Activated T-helper 1 cell treated with anti-CD3 and anti-CD28 coated beads, Interleukin-12 subunit alpha, Interleukin-12 subunit beta, Interleukin-2, Interleukin-4 antibody, amounts not matched to agents 30 ng/mL and 10 ng/mL and 1 ng/mL, durations not matched to agents 14 hours and 24 hours and 36 hours (primary cell): ENCODE measurements at places on chromosomes 2 and 18. TPM values are rescaled to one million over a fixed set of nuclear protein-coding genes. Genes with fewer than 3 reads are reported as not detected.

The SERPINB11 gene
- not detected in 2 replicates for total RNA-seq

The BMPR2 gene
- 5.5 and 6.1 TPM in 2 replicates for total RNA-seq

DNA sequence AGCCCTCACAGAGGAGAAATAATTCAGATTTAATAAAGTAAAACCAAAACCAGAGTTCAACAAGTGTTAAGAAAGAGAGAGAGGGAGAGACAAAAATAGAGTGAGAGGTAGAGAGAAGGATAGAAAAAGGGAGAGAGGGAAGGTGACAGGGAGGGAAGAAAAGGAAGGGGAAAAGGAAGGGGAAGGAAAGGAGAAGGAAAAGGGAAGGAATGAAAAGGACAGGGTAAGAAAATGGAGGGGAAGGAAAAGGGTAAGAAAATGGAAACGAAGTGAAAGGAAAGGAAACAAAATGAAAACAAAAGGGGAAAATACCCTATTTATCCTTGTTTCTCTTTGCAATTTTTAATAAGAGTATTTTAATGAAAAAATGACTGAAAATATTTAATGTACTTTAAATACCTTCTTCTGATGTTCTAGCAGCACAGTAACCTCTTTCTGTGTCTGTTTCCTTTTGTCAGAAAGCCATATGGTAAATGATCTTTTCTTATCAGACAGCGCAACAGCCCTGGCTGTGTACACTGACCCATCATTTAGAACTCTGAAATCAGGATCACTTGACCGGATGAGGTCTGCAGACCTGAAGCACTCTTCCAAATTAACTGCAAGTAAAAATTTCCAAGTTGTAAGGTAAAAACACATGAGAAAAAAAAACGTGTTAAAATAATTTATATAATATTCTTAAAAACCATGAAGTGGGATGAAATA lies 11.8 kb downstream of the DSC3 start:
- no peaks in the 10 kb centered on the region for H3K27me3 ChIP-seq
- no peak for DNase-seq
- no peak overlapping the region for H3K4me3 ChIP-seq
- H3K36me3 ChIP-seq, result no peaks in the 10 kb centered on the region
- H3K4me1 ChIP-seq, result no peaks in the 10 kb centered on the region
- H3K27ac ChIP-seq, result no peak overlapping the region

DNA sequence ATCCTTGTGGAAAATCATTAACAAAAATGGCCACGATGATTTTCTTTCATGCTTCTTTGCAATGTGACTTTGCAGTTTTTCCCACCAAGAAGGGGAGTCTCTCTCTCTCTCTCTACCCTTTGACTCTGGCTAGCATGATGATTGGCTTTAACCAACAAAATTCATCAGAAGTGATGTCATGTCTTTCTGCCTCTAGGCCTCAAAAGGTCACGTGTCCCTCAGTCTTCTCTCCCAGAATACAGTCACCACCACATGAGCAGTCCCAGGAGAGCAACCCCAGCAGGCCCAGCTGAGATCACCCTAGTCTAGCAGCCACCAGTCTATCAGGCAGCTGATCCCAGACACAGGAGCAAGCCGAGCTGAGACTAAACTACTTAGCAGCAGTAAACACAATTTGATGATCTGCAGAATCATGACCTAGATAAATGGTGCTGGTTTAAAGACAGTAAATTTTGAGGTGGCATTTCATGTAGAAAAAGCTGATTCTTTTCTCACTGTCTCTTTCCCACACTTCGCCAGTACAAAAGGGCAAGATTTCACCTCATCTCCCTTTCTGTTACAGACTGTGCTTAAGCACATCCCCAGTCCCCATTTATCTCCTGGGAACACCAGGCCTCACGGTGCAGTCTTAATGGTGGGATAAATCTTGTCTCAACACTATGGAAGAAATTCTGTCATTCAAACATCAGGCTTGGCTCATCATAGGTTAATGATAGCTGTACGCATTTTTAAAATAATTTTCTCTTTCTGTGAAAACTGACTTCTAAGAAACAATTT lies 132.7 kb downstream of the SCG2 start:
- H3K4me1 ChIP-seq, result no peaks in the 10 kb centered on the region
- no peak overlapping the region for H3K27ac ChIP-seq
- no peak for DNase-seq
- H3K36me3 ChIP-seq, result no peaks in the 10 kb centered on the region

The TUBB6 gene
- 29.0 and 32.1 TPM in 2 replicates for total RNA-seq

DNA sequence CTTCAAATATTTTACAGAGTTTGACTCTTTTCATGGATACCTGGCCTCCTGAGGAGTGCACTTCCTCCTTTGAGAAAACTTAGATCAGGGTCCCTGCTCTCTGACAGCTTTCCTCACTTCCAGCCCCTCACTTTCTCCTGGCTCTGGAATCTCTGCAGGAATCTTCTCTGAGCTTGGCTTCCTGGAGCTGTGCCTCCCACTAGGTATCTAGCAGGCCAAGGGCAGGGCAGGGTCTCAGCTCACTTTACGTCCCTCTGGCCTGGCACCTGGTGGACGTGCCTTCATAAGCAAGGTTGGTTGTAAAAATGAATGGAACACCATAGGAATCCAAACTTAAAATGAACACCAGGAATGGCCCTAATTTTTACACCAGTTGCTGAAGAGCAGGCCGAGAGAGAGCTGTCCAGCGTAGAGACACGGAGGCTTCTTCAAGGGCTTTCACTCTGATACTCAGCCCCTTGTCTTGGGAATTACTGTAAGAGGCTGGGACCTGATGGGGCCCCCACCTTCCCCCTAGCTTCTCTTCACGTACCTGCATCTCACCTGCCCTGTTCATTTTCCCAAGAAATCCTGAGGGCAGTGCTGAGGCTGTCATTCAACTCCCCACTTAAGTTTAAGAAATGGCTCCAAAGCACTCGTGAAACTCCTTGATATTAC lies 426.9 kb upstream of the ID2 start:
- peaks cover 15% of the 10 kb centered on the region for H3K27me3 ChIP-seq
- H3K4me1 ChIP-seq, result peaks cover 21% of the 10 kb centered on the region
- peaks cover 3% of the 10 kb centered on the region for H3K36me3 ChIP-seq
- no peak overlapping the region for H3K27ac ChIP-seq

DNA sequence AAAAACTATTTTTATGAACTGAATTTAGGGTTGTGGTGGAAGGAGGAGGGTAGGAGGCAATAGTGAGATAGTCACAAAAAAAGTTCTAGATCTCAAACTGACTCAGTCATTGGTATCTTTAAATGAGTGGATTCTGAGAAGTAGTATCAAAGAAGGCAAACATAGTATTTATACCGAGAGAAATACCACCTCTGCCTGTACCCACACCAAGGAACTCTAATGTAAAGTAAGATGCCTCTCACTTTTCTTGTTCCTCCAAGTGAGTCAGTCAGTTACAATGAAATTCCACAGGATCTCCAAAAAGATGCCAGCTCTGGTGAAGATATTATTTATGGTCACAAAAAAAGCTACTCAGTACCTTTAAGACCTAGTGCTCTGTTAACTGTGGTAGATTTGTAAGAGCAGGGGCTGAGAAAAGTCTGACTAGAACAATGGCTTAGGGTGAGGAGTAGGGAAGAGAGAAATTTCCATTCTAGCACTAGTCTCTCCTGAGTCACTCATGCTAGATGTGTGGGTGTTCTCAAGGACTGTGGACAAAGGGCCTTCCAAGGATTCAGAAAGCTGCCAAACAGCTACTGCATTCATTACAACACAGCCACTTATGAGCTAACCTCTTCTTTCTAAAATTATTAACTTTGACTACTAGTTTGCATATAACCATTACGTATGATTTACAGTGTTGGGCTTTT lies 36.3 kb downstream of the YWHAQ start:
- peaks cover 51% of the 10 kb centered on the region for H3K36me3 ChIP-seq
- no peaks in the 10 kb centered on the region for H3K27me3 ChIP-seq
- H3K27ac ChIP-seq, result peak overlapping the region; percentile 85
- H3K4me3 ChIP-seq, result peak overlapping the region; percentile 28
- no peak for DNase-seq
- peaks cover 71% of the 10 kb centered on the region for H3K4me1 ChIP-seq

- peaks cover 1% of the 10 kb centered on the region for H3K27me3 ChIP-seq
- no peak overlapping the region for H3K4me3 ChIP-seq
- no peaks in the 10 kb centered on the region for H3K36me3 ChIP-seq
Observed at GRCh38 chr2:26946841-26947784, 23.3 kb upstream of the MAPRE3 start.

The TMEM37 gene
- total RNA-seq, result not detected in 2 replicates

The BOLL gene
- 0.51 TPM in 1 of 2 replicates, not detected in the other for total RNA-seq

The REG3A gene
- total RNA-seq, result not detected in 2 replicates

- peak overlapping the region; percentile 72 for H3K4me3 ChIP-seq
- no peaks in the 10 kb centered on the region for H3K36me3 ChIP-seq
- H3K27ac ChIP-seq, result peak overlapping the region; percentile 83
Observed at GRCh38 chr2:241965931-241966412, 96.4 kb downstream of the RTP5 start.

DNA sequence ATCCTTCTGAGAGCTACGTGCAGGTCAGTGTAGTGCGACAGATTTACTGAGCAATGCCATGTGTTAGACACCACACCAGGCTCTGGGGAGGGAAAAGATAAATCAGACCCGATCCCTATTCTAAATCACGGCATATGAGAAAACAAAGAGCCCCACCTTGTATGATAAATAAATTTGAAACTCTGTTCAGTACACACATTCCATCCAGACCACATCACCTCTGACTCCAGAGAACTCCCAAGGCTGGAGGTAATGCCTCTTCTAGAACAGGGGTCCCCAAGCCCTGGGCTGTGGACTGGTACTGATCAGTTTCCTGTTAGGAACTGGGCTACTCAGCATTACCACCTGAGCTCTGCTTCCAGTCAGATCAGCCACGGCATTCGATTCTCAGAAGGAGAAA lies 77.3 kb downstream of the QPCT start:
- peaks cover 2% of the 10 kb centered on the region for H3K27me3 ChIP-seq
- H3K4me3 ChIP-seq, result no peak overlapping the region
- H3K4me1 ChIP-seq, result no peaks in the 10 kb centered on the region
- no peaks in the 10 kb centered on the region for H3K36me3 ChIP-seq
- no peak overlapping the region for H3K27ac ChIP-seq

- H3K36me3 ChIP-seq, result no peaks in the 10 kb centered on the region
- H3K27me3 ChIP-seq, result no peaks in the 10 kb centered on the region
- H3K27ac ChIP-seq, result no peak overlapping the region
Observed at GRCh38 chr2:40740419-40740818, 288.5 kb upstream of the SLC8A1 start.

- H3K36me3 ChIP-seq, result peaks cover 27% of the 10 kb centered on the region
- peaks cover 4% of the 10 kb centered on the region for H3K4me1 ChIP-seq
- H3K27me3 ChIP-seq, result no peaks in the 10 kb centered on the region
- no peak for DNase-seq
- H3K27ac ChIP-seq, result no peak overlapping the region
- H3K4me3 ChIP-seq, result no peak overlapping the region
Observed at GRCh38 chr18:80046011-80046410, 11.8 kb downstream of the RBFA start.

DNA sequence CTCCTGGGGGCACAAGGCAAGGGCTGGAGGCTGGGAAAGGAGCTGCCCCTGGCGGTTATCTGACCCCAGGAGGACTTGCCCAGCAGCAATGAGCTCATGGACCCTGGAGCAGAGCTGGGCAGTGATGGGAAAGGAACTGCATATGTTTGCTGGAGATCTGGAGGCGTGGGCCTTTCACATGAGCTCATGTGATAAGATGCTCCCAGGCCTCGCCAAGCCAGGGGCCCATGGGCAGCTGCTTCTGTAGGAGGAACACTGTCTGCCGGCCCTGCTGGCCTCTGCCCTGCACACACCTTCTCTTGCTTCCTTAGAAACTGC lies 9.0 kb upstream of the NPPC start:
- peaks cover 6% of the 10 kb centered on the region for H3K27me3 ChIP-seq
- no peak for DNase-seq
- no peaks in the 10 kb centered on the region for H3K4me1 ChIP-seq
- H3K27ac ChIP-seq, result no peak overlapping the region
- no peak overlapping the region for H3K4me3 ChIP-seq
- no peaks in the 10 kb centered on the region for H3K36me3 ChIP-seq

DNA sequence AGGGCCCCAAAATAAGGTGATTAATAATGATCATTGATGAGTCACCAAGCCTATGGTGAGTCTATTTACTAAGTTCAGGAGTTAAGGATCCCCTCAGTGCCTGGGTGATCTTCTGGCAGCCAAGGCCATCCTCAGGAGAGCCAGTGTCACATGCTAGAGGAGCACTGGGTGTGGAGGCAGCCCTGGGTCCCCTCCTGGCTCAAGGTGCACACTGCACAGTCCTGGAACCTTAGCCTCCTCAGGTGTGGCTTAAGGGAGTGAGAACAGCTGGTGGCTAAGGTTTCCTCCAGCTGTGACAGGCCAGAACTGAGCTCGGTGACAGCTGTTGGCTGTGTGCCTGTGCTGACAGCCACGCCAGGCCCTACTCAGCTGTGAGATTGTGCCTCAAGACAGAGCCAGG lies 52.1 kb upstream of the ACAA2 start:
- peaks cover 7% of the 10 kb centered on the region for H3K27me3 ChIP-seq
- no peaks in the 10 kb centered on the region for H3K36me3 ChIP-seq
- H3K4me3 ChIP-seq, result no peak overlapping the region
- no peak for DNase-seq
- H3K4me1 ChIP-seq, result no peaks in the 10 kb centered on the region

DNA sequence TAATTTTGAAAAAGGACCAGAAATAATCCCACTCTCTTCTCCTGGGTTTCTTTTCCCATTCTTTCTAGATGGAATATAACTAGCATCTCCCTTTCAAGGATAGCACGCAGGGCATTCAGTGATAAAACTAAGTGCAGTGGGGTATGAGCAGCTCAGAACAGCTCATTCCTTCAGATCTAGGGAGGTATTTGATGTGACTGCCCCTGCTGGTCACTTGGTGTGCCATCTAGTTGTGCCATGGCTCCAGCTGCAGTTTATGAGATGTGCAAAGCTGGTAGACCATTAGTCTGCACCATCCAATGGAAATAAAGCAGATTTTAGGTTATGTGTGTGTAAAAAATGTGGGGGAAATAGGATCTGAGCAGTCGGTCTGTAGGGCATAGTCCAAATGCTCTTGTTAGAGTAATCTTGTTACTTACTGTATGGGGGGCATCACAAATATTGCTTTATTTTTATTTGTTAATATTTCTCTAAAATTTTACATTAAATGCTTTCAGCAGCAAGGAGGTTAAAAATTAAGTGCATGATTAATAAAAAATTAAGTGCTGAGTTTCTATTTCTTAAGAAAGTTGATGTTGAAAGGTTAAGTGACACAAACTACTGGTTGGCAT lies 38.9 kb downstream of the CTAGE1 start:
- no peak for DNase-seq
- H3K4me1 ChIP-seq, result no peaks in the 10 kb centered on the region
- no peak overlapping the region for H3K27ac ChIP-seq
- no peak overlapping the region for H3K4me3 ChIP-seq
- H3K36me3 ChIP-seq, result no peaks in the 10 kb centered on the region
- peaks cover 2% of the 10 kb centered on the region for H3K27me3 ChIP-seq
